Ascending aorta (tissue), 2 donors: ENCODE measurements at places on chromosomes 11 and 22.

GRCh38 chr11:67270256-67271204, 4.3 kb downstream of the GRK2 start:
- peak; percentile 53 for DNase-seq

- no peak for DNase-seq
These were observed 76.2 kb downstream of the GALNT18 start for GRCh38 chr11:11545285-11546275.

- DNase-seq, result no peak
These were observed 211.9 kb downstream of the BLID start for GRCh38 chr11:121904148-121904547.

- no peak for DNase-seq
These were observed 24.5 kb upstream of the RAG2 start for GRCh38 chr11:36622431-36623136.

GRCh38 chr11:124277804-124278203, 21.6 kb downstream of the OR8G5 start:
- no peak for DNase-seq

GRCh38 chr11:93614173-93614722, 47.2 kb upstream of the CEP295 start:
- no peak for DNase-seq

DNA sequence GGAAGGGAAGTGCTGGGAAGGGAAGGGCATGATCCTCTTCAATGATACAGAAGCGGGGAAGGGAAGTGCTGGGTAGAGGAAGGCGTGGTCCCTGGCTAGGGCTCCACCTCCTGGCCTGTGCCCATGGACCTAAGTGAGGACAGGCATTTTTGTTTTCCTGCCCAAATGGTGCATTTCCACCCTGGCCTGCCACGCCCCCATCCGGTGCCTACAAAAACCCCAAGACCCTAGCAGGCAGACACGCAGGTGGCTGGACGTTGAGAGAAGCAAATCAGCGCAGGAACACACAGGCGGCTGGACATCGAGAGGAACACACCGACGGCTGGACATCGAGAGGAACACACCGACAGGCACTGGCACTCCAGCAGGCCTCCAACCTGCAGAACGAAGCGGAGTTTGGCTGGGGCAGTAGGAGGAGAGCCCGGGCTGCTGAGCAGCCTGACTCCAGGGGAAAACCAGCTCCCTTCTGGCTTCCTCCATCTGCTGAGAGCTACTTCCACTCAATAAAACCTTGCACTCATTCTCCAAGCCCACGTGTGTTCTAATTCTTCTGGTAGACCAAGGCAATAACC, 628.3 kb downstream of the BUD13 start:
- no peak for DNase-seq

DNA sequence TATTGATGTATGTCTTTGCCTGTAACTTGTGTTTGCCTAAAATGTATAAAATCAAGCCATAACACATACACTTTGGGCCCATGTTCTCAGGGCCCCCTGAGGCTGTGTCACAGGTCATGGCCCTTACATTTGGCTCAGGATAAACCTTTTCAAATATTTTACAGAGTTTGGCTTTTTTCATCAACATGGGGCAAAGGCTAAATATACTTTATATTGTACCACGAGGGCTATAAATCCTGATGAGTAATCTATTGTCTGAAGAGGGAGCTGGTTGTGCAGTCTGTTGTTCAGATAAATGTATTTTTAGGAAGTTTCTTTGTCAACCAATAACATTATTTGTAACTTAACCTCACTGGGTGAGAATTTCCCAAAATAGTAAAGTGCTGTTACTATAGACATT, 404.6 kb upstream of the DDI1 start:
- DNase-seq, result no peak

DNA sequence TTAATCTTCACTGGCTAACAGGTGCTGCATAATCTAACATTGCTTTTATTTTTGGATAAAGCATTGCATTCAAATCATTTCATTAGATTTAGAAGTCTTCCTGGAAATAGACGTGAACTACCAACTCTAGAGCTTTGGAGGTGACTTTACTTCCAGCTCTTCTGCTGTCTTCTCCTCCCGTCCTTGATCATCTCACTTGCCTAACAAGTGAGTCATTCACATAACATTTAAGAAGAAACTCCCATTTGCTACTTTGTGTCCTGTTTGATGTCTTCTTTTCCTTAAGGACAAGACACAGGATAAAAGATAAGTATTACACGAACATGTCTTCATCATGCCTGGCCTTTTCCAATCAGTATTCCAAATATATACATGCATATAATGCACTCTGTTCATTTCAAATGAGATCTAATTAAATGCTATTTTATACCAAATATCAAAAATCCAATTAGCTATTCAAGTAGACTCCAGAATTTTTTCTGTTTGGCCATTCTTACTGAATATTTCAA, 88.3 kb downstream of the BDNF start:
- no peak for DNase-seq

DNA sequence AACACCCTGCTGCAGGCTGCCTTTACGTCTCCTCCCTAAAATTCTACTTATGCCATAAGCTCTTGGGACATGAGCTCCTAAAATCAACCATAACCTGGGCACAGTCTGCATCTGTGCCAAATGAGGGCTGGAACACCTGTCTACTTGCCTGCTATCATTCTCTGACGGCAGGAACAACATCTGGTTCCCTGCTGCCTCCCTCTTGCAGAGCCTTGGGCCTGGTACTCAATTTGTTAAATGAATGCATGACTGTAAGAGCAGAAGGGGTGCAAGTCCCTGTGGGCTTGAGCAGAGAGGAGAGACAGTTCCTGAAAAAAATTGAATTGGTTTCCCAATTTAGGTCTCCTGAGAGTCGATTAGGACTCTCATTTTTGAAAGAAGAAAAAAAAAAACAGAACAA, 66.7 kb upstream of the CSNK2A3 start:
- DNase-seq, result no peak

DNA sequence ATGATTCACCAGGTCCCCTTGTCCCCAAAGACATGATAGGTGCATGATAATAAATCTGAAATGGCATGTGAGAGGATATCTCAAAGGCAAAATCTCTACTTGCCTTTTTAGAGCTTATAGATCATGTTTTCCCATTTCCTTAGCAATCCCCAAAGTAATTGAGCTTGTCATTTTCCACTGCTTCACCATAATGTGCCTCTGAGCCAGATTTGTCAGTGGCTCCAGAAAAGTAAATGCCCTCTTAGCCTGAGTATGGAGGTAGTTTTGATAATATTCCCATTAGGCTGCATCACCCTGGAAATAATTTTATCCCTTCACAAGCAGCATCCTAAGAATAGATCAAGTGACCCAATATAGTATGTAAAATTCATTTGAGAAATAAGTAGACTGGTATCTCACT, 36.7 kb upstream of the ADSL start:
- DNase-seq, result no peak

- DNase-seq, result no peak
These were observed 3.1 kb downstream of the PRDM11 start for GRCh38 chr11:45149483-45150056.

GRCh38 chr11:8287297-8287696, 23.6 kb upstream of the LMO1 start:
- no peak for DNase-seq

DNA sequence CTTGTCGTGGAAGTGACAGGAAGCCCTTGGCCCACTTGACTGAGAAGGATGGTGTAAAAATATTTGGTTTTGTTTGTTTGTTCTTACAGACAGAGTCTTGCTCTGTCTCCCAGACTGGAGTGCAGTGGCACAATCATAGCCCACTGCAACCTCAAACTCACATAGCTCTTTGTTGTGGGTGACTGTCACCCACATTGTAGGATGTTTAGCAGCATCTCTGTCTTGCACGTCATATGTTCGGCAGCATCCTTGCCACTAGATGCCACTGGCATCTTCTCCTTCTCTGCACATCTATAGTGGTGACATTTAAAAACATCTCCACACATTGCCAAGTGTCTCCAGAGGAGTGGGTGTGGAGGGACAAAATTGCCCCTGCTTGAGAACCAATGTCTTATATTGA, 56.8 kb downstream of the PRR5L start:
- no peak for DNase-seq

DNA sequence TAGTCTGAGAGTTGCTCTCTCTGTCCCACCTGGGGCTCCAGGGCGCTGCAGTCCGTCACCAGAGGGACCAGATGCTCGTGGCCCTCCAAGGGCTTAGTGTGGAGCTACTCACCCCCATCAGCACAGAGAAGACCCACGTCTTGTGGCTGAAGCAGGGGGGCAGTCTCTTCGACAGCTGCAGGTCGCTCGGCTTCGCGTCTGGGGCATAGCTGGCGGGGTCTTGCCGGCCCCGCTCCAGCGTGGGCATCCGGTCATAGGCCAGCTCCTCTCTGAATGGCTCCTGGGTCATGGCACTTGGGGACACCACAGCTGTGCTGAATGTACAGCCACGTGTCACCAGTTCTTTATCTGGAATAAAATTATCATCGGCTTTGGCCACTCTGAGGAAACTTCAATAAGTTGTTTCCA, 608 bp downstream of the MLC1 start:
- no peak for DNase-seq

DNA sequence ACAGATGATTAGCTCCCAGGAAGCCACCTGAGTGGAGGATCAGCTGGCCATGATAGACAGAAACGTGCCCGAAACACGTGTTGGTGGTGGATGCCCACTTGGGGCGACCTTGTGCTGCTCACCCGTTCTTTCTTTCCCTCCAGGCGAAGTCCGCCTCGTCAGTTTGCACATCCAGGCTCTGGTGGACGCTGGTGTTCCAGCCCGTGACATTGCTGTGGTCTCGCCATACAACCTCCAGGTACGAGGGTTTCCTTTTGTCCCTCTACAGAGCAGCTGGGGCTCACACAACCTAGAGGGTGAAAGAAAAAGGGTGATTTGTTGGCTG, 30.6 kb downstream of the IGHMBP2 start:
- DNase-seq, result no peak

- DNase-seq, result no peak
These were observed 55.2 kb upstream of the FGF3 start for GRCh38 chr11:69874178-69874983.

- no peak for DNase-seq
These were observed 34.0 kb upstream of the CARS1 start for GRCh38 chr11:3091081-3091845.

- DNase-seq, result no peak
These were observed 58.7 kb upstream of the FAM181B start for GRCh38 chr11:82792319-82792718.

DNA sequence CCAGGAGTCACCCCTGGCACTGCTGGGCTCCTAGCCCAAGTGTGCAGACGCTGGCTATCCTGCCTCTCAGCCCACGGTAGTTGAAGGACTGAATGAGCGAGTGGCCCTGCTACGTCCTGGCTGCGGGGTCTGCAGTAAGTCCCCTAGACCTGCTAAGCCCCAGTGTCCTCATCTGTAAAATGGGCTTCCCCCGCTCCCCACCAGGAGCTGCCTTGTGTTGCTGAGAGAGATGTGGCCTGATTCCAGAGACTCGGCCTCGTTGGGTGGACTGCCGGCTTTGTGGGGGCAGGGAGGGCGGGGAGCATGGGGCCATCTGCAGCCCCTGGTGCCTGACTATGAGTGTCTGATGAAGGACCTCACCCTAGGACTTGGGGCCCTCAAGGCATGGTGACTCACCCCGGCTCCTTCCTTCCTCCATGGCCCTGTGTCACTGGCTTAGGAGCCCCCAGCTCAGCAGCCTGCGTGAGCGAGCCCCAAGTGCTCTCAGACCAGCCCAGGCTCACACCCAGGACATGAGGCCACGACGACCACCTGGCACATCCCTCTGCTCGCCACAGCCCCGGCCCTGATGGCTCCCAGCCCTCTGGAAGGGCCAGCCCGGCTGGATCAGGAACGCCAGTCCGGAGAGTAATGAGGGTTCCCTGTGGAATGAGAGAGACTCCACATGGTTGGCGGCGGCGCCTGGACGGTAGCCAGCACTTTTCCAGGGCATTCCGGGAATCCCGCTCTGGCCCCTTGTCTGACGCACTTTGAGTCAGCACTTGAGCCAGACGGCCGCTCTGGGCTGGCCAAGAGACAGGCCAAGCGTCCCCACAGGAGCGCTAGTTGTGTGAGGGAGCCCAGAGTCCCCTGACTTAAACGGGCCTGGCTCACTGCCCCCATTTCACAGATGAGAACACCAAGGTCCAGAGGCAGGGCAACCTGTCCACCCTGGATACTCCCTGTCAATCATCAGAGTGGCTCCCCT, 50.5 kb upstream of the SHISAL1 start:
- DNase-seq, result peak; percentile 98

GRCh38 chr11:72316984-72317383, 73.0 kb upstream of the PHOX2A start:
- DNase-seq, result no peak

- DNase-seq, result no peak
These were observed 349.9 kb downstream of the CNTN5 start for GRCh38 chr11:99370549-99371216.

DNA sequence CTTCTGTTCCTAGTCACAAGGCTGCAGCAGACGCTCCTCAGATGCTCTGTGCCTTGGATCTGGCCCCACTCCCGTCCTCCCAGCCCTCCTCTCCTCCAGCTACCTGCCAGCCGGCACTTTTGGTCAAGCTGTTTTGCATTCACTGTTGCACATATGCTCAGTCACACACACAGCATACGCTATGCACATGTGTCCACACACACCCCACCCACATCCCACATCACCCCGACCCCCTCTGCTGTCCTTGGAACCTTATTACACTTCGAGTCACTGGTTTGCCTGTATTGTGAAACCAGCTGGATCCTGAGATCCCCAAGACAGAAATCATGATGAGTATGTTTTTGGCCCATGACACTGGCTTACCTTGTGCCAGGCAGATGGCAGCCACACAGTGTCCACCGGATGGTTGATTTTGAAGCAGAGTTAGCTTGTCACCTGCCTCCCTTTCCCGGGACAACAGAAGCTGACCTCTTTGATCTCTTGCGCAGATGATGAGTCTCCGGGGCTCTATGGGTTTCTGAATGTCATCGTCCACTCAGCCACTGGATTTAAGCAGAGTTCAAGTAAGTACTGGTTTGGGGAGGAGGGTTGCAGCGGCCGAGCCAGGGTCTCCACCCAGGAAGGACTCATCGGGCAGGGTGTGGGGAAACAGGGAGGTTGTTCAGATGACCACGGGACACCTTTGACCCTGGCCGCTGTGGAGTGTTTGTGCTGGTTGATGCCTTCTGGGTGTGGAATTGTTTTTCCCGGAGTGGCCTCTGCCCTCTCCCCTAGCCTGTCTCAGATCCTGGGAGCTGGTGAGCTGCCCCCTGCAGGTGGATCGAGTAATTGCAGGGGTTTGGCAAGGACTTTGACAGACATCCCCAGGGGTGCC, 109.8 kb downstream of the BCR start:
- DNase-seq, result peak; percentile 75

DNA sequence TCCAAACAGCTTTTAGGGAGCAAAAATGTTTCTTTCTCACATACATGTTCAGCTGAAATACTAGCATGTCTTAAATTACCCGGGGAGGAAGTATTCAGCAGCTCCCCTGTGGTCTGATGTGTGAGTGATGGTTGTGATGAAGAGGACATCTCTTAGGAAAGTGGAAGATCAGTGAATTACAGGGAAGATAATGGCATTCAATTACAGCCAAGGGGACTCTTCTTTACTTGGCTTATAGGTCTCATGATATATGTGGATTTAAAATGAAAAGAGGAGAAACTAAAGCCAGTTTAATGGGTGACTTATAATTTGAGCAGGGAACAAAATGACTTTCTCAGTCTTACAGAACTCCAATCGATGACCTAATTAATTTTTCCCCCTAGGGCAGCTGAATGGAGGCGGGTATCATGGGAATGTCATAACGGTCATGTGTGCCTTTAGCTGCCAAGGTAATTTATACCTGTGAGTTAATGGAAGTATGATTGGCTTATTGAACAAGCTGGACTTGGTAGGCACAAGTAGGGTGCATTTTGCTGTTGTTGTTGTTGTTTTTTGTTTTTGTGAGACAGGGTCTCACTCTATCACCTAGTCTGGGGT, 198.8 kb downstream of the HIPK3 start:
- no peak for DNase-seq

GRCh38 chr11:122271137-122271536, 155.1 kb upstream of the BLID start:
- no peak for DNase-seq
